Peyer's patch (tissue), 4 donors: ENCODE measurements at places on chromosomes 7 and 10. TPM values are rescaled to one million over a fixed set of nuclear protein-coding genes. Genes with fewer than 3 reads are reported as not detected.

Gene LFNG
- total RNA-seq: 22.3 TPM

Gene GPR26
- not detected for total RNA-seq

Gene PNLIPRP2
- 13.0 TPM for total RNA-seq

- no peak for DNase-seq
Measured at GRCh38 chr10:20157314-20157713, 341.1 kb downstream of the PLXDC2 start.

DNA sequence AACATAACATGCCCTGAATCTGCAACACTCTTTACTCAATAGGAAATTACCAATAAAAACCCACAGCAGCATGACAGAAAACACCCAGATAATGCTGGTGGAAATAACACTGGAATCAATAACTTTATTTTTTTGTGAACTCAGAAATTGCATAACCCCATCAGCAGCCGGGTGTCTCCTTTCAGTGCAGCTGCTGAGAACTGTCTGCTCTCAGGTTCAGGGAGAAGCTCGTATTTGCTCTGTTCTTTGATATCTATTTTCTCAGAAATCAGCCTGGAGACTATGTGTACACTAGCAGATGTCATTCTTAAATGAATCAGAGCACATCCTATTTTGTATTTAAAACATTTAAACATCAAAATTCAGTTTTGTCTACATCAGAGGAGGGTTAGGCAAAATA lies 506.0 kb downstream of the POM121L12 start:
- no peak for DNase-seq
